ENCODE measurements at places on chromosomes 12 and 14. TPM values are rescaled to one million over a fixed set of nuclear protein-coding genes. Genes with fewer than 3 reads are reported as not detected.

GRCh38 chr12:51174501-51174900 is 1.6 kb upstream of the TFCP2 start:
- DNase-seq: no peak

GRCh38 chr12:22610131-22610530 is 14.8 kb upstream of the ETNK1 start:
- no peak for DNase-seq

GRCh38 chr12:109557200-109557599 is 16.1 kb downstream of the MMAB start:
- no peak for DNase-seq

DNA sequence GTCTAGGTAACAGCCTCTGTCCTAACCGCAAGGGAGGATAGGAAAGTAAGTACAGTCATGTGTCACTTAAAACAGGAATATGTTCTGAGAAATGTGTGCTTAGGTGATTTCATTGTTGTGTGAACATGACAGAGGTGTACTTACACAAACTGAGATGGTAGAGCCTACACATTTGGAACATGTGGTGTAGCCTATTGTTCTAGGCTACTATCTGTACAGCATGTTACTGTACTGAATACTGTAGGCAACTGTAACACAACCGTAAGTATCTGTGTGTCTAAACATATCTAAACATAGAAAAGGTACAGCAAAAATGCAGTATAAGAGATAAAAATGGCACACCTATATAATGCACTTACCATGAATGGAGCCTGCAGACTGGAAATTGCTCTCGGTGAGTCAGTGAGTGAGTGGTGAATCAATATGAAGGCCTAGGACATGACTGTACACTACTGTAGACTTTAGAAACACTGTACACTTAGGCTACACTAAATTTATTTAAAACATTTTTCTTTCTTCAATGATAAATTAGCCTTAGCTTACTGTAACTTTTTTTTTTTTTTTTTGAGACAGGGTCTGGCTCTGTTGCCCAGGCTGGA is 13.2 kb upstream of the MDM2 start:
- DNase-seq: no peak

DNA sequence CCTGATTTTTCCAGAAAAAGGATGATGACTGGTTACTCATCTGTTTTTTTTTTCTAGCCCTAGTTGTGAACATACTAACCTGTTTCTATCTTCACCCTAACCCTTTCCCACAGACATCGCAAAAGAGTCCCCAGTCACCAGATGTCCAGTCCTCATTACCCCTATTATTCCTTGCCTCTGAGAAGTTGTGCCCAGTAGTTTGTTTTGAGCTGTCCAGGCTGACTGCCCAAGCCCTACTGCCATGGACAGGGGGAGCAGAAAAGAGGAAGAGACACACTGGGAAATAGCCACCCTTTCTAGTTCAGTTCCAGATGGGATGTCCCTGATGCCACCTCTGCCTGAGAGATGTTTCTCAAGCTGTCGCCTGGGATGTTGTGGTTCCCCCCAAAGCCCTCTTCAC is 13.8 kb upstream of the CELA1 start:
- DNase-seq: no peak

- no peak for DNase-seq
Measured at GRCh38 chr12:14999021-14999694, 26.3 kb downstream of the PDE6H start.

DNA sequence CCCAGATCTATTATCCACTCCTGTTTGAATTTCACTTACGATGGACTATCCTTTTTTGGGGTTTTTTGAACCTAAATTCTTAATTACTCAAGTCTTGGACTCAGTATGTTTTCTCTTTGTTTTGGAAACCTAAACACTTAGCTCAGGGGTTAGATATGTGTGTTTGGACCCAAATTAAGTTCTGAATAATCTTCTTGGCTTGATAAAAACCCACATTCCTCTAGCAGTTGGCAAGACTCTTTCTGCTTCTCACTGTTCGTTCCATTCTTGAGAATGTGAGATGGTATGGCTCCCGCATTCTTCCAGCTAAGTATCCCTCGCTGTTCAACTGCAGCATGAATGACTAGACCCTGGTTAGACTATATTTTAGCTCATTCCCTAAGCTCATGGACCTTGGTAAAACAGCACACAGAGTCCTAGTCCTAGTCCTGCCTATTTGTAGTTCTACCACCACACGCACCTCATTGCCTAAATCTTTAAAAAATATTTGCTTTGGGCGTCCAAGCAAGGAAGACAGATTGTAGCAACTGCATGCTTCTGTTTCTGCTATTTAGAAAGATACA is 860.0 kb downstream of the RPS29 start:
- no peak for DNase-seq

- DNase-seq: no peak
Measured at GRCh38 chr12:19834592-19834991, 395.3 kb downstream of the AEBP2 start.

GRCh38 chr12:14850929-14851663 is 7.8 kb upstream of the ART4 start:
- no peak for DNase-seq

- DNase-seq: no peak
Measured at GRCh38 chr12:52213564-52214420, 19.3 kb upstream of the KRT7 start.

DNA sequence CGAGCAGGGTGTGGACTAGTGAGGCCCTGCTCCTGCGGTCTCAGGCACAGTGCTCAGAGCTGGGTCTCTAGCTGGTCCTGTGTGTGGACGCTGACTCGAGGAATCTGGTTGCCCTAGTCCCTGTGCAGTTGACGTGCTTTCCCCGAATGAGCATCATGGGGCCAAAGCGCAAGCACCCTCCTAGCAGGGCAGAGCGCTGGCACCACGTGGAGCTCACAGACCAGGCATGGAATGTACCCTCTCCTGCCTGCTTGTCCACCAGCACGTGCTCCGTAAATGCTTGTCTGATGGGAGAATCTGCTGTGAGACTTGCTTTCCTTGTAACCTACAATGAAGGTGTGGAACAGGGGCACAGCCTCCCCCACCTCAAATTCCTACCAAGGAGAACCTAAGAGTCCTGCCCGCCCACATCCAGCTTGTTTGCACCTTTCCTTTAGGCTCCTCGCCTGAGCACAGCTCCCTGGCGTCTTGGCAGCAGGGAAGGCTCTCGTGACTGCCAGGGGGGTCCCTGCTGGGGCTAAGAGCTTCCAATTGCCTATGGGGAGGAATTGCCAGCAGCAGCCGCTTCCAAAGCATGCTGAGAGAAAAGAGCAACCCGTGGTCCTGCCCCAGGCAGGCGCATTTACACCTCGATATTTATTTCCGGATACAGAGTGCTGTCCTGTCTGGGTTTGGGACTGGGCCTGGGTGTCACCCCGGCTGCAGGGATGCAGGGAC is 125.0 kb downstream of the PIWIL1 start:
- no peak for DNase-seq

DNA sequence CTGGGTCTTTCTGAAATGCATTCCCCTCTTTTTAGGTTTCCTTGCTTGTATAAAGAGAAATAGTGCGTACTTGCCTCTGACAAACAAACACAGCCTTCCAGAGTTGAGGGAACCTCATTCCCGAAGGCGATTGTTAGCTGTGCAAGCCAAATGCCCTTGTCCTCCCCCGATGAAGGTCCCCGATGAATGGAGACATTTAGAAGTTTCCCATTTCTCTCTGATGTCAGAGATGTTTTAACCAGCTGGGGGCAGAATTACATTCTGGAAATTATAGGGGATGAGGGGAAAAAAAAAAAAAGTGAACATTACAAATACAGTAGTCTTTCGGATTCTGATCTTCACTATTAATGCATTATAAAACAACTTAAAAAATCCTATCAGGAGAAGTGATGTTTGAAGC is 366.8 kb downstream of the VRK1 start:
- DNase-seq: no peak

DNA sequence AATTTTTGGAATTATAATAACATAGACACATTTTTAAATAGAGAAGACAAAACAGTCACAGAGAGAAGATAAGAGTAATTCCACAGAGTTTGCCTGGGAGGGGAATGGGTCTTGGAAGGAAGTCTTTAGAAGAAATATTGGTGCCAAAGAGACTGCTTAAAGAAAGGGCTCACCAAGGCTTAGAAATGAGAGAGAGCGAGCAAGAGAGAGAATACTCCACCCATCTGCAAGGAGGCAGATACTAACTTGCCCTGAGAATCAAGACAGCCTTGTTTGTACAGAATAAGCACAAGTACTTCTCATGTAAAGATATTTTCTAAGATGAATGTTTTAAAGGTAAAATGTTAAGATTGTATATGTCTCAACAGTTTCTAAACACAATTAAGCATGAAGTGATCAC is 165.5 kb downstream of the SLC38A4 start:
- no peak for DNase-seq

GRCh38 chr12:48032597-48032996 is 28.3 kb upstream of the COL2A1 start:
- no peak for DNase-seq

DNA sequence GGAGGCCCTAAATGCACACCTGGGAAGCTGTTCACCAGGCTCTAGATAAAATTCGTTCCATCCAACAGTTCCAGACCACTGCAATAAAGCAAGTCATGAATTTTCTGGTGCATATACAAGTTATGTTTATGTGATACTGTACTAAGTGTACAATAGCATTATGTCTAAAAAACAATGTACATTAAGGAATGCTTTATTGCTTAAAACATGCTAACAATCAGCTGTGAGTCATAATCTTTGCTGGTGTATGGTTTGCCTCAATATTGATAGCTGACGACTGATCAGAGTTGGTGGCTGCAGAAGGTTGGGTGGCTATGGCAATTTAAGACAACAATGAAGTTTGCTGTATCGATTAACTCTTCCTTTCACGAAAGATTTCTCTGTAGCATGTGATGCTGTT is 52.3 kb downstream of the ATG14 start:
- DNase-seq: no peak

GRCh38 chr12:130179191-130179590 is 16.9 kb downstream of the FZD10 start:
- DNase-seq: no peak

DNA sequence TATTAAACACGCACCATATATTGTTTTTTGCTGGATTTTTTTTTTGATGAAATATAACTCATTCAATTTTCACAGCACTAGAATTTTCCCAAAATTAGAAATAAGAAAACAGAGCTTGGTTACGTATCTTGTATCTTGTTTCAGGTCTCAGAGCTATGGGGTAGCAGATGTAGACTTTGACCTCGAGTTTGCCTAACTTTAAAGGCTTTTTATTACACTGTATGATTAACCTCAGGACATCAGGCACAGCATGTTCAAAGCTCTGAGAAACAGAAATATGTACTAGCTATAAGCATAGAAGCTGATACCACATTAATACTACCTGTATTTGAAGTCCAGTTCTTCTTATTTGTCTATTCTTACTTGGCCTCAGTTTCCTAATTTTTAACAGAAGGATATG is 171.9 kb upstream of the KITLG start:
- DNase-seq: no peak

- DNase-seq: no peak
Measured at GRCh38 chr14:55910601-55911243, 207.5 kb upstream of the PELI2 start.

DNA sequence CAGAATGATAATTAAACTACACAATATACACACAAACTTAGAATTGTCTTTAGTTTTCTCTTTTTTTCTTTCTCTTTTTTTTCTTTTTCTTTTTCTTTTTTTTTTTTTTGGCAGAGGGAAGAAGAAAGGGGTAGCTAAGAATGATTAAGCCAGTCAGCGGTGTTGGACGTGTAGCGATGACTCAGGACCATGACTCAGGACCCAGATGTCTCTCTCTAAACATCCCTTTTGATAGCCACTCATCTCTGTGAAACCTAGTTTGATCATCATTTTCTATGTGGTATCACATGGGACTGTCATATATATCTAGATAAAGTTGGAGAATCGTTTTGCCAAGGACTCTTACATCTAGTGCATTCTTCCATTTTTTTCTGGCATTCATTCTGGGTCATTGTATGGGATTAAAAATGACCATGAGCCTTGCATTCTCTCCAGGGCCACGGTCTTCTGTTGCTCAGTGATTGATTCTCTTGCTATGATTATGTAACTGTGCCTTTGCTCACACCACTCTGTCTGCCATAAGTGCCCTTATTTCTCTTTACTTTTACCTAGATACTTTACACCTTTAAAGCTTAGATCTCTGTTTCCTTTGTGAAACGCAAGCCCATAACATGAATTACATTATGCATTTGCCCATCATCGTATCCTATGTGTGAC is 26.6 kb upstream of the NRXN3 start:
- DNase-seq: no peak

DNA sequence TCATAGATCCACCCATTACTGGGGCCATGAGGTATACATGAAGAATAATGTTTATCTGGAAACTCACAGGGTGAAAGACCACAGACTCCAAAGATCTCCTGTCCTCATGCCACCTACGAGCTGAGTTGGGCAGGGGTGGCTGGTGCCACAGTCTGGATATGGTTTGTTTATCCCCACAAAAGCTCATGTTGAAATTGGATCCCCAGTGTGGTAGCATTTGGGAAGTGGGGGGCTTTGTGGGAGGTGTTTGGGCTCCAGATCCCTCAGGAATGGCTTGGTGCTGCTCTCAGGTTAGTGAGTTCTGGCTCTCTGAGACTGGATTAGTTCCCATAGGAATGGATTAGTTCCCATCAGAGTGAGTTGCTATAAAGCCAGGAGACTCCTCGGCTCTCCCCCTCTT is 192.3 kb upstream of the FSCB start:
- no peak for DNase-seq

DNA sequence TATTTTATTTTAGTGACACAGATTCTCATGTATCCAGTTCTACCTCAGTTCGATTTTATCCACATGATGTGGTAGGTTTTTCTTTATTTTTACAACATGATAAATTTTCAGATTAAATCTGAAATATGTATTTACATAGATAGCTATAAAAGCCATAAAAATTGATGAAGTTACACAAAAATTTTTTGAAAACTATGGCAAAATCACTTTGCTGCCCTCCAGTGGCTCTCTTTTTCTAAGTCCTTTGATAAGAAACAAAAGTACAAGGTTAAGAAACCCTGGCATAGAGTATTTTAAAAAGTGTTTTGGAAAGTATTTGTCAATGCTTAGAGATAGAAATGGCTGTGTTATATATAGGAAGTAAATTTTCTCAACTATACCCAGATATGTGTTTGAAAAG is 104.2 kb downstream of the PCNX1 start:
- DNase-seq: no peak

- no peak for DNase-seq
Measured at GRCh38 chr12:121787063-121788025, 6.1 kb downstream of the RHOF start.

ACVRL1 gene
- 57.5 TPM for total RNA-seq

KLRC3 gene
- total RNA-seq: not detected

DNAI7 gene
- 1.6 TPM for total RNA-seq

PXN gene
- total RNA-seq: 34.7 TPM

GEMIN2 gene
- 12.2 TPM for total RNA-seq

MYF5 gene
- not detected for total RNA-seq

EID3 gene
- 3.3 TPM for total RNA-seq

GLIPR1L2 gene
- total RNA-seq: 2.3 TPM

SLC6A12 gene
- 1.1 TPM for total RNA-seq

KRT81 gene
- not detected for total RNA-seq

KLRB1 gene
- total RNA-seq: 0.75 TPM

C1S gene
- total RNA-seq: 114 TPM

IFI27L1 gene
- total RNA-seq: 13.8 TPM

TAS2R8 gene
- total RNA-seq: not detected

POTEG gene
- not detected for total RNA-seq

All from right atrium auricular region (tissue), 2 donors.